LoVo (cell line): ENCODE measurements at places on chromosomes 16 and 17.

DNA sequence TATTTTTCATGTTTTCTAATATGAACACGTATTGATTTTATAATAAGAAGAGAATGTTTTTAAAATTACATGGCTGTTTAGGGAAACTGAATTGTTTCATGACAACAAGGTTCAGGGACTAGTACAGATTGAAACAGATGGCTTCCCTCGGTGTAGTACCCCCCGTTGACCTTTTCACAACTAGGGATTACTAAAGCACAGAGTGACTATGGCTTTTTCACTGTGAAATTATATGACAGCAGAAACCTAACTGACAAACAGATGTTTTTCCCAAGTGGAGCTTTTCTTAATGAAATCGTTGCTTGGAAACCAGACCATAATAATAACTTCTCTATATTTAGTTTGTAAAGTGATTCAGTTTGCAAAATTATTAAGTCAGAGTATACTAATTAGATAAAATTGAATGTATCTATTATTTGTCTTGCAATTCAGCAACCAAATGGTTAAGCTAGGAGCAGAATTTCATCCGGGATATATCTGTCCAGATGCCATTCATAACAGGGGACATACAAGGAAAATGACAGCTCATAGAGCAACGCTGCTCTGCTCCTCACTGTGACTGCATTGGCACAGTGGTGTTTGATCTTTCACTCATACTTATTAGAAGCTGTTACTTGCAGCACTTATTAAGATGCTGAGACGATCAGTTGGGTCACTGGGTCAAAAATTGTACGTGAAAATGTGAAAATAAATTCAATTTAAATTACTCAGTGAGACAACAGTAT, 111.7 kb downstream of the TANGO6 start:
- no peak for DNase-seq

GRCh38 chr17:7380855-7381683, at the start of gene TNK1:
Gene TNK1 (plus strand): TSS chr17:7381089. CDS start chr17:7382927, 1,838 bp downstream.
- DNase-seq: peak; percentile 81

DNA sequence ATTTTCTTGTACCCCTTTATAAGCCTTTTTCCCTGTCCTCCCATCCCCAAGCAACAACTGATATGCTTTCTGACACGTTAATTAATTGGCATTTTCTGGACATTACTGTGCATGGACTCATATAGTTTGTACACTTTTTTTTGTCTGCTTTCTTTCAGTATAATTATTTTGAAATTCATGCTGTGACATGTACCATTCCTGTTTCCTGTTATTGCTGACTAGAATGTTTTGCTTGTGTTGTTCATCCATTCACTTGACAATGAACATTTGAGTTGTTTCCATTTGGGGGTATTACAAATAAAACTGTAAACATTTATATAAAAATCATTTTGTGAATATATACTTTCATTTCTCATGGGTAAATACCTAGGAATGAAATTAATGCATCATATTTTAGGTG, 50.6 kb downstream of the RBBP6 start:
- DNase-seq: no peak

GRCh38 chr16:67883146-67883871, 1.4 kb upstream of the NRN1L start:
- DNase-seq: no peak

DNA sequence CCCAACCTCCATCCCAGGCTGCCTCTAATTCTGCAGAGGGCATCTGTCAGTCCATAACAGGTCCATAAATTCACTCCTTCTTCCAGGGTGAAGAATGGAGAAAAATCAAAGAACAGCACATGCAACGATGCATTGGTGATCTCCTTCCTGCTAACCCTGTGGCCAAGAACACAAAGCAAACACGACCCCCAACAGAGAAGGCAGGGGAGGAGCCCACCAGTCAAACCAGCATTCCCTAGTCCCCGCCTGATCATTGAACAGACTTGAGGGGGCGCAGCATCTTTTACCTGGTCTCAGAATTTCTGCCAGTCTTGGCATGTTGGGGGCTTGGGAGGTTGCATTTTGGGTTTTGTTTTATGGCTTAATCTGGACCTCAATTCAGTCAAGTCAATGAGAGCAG, 476.0 kb downstream of the SLC39A11 start:
- no peak for DNase-seq

- no peak for DNase-seq
Observed at GRCh38 chr17:10651927-10652326, 5.2 kb downstream of the MYH3 start.

DNA sequence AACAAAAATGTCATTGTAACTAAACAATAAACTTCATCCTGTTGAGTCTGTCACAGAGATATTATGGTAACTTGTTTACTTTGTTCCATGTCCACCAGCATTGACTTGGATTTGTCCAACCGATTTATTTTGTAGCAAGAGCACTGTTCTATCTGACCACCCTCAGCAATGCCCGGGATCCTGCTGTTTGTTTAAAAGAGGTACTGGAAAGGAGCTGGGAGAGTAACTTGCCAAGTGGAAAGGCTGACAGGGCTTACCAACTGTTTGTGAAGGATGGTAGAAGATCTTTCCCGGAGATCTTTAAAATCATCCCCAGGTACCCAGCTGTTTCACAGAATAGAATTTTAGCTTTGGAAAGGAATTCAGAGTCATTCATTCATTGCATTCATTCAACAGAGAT, 59.1 kb upstream of the BCAR1 start:
- no peak for DNase-seq

DNA sequence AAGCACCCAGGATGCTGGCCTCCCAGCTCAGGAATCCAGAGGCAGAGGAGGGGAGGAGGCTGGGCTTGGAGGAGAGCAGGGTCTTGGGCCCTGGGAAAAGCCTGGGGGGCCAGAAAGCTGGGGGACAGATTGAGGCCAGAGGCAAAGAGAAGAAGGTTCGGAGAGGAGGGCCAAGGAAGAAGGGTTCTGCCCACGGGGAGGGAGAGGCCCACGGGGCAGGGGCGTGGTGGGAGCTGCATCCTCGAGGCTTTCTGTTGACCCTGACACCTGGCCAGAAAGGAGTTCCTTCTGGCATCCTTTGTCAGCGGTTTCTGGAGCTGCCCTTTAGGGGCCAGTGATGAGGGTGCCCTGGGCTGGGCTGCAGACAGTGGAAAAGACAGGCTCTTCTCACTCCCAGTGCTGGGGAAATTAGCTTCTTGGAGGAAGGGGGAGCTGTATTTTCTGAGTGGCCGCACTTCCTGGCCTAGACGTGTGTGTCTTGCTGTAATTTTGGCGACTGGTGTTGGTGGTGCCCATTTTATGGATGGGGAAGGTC, 308.7 kb downstream of the SEC14L1 start:
- no peak for DNase-seq

- peak; percentile 28 for DNase-seq
Observed at GRCh38 chr17:58352596-58353388, 791 bp upstream of the SUPT4H1 start.

GRCh38 chr16:57807968-57808528, 5.8 kb upstream of the KIFC3 start:
- DNase-seq: peak; percentile 94

DNA sequence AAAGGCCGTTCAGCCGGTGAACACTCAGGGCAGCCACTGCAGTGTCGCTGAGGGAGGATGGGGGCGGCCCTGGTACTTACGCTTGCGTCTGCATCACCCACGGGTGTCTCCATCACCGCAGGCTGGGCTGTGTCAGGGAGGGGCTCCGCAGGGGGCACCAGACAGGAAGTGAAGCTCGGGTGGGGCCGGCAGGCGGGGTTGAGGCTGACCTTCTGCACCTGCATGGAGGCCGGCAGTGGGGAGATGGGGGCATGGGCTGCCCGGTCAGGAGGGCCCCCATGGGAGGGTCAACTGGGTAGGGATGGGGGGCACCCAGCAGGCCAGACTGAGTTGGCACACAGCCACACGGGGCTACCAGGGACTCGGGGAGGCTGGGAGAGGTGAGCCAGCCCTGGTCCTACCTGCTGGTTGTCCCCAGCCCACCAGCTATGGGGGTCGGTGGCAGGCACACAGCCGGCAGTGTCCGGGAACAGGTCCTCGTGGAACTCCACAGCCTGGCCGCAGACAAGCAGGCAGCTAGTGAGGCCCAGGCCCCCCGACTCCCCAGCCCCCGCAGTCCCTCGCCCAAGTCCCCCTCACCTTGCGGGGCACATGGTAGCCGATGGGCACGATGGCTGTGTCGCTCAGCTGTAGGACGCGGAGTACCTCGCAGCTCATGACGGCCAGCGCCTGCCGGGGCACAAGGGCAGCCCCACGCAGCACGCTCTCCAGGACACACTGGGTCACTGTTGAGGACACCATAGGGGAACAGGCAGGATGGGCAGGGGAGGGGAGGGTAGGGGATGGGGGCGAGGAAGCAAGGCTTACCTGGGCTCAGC, 7.2 kb upstream of the VASN start:
- DNase-seq: no peak

- DNase-seq: no peak
Observed at GRCh38 chr17:38687286-38687685, 12.5 kb upstream of the EPOP start.

DNA sequence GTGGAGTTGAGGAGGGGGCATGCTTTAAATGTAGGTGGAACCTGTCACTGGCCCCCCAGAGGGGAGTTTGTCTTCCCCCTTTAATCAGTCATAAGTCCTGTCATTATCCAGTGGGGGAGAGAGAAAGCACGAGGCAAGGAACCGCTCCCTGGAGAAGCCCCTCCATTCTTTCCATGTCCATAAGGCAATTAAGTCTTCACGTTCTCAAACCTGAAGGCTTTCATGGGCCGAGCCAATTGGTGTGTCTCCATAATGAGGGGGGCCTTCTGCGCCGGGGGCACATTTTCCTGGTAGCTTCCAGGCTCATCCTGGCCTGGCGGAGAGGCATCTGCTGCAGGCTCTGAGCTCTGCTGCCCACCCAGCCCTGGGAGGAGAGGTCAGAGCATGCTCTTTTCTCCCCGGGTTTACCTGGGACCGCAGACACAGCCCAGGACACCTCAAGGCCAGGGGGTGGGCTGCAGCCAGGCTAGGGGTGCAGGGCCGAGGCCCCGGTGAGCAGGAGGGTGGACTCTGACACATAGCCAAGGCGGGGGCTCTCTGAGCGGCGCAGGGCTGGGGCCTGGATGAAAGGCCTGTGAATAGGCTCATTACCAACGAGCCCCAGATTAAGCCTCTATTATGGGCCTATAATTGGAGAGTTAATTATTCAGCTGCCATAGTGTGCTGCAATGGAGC, 42.5 kb downstream of the C16orf78 start:
- no peak for DNase-seq

- DNase-seq: no peak
Observed at GRCh38 chr17:73283841-73284282, 22.2 kb upstream of the CPSF4L start.

GRCh38 chr17:7146115-7146514, 31.5 kb upstream of the ASGR2 start:
- no peak for DNase-seq

DNA sequence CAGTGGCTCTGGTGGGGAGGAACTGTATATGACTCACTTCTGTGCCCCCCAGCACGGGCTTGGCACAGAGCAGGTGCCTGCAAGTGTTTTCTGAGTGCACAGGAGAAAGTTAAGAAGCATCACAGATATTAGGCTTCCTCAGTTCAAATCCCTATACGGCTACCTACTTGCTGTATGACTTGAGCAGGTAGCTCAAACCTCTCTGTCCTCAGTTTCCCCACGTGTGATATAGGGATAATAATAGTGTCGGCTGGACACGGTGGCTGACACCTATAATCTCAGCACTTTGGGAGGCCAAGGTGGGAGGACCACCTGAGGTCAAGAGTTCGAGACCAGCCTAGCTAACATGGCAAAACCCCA, 95.7 kb downstream of the C16orf78 start:
- no peak for DNase-seq

DNA sequence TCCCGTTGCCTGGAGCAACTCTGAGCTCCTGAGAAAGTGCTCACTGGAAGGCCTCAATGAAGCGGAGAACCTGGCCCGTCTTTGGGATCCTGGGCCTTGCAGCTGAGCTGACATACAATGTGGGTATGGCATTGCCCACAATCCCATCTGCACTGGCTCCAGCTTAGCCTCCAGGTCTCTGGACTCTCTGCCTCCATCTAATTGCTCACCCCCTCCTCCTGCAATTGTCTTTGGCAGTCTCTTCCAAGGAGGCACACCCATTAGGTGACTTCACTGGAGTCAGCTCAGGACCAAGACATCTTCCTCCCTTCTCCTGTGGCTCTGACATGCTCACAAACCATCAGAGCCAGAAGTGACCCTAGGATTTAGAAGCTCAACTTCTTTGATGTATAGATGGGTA, 1.5 kb downstream of the DLX4 start:
- DNase-seq: no peak

GRCh38 chr16:83835586-83836566, 28.1 kb downstream of the HSBP1 start:
- peak; percentile 22 for DNase-seq

- no peak for DNase-seq
Observed at GRCh38 chr16:46927273-46927672, 43.1 kb downstream of the GPT2 start.

GRCh38 chr16:56549744-56550385, 15.0 kb upstream of the MT4 start:
- no peak for DNase-seq

DNA sequence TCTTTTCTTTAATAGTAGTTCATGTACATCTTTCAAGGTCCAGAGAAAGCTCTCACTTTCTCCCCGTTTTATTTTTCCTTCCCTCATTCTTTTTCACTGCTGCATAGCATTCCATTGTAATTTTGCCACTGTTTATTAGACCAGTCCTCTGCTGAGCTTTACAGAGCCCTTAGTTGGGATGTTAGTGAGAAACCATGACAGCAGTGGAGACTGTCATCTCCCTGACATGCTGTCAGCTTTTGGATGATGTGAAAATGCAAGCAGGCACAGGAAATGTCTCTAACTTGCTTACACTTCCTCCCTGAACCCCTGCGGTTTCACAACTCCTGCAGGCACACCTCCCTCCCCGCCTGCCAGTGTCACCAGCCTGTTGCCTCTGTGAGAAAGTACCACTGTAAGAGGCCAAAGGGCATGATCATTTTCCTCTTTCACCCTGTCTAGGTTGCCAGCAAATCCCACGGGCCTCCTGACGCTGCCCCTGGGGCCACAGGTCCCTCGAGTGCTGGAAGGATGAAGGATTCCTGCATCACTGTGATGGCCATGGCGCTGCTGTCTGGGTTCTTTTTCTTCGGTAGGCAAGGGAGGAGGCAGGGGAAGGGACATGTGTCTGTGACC, at the start of gene ITGAL:
Gene ITGAL (plus strand): TSS at position 415 of the 615 bp plus-strand sequence. CDS start 96 bp downstream, at position 511.
- DNase-seq: no peak

DNA sequence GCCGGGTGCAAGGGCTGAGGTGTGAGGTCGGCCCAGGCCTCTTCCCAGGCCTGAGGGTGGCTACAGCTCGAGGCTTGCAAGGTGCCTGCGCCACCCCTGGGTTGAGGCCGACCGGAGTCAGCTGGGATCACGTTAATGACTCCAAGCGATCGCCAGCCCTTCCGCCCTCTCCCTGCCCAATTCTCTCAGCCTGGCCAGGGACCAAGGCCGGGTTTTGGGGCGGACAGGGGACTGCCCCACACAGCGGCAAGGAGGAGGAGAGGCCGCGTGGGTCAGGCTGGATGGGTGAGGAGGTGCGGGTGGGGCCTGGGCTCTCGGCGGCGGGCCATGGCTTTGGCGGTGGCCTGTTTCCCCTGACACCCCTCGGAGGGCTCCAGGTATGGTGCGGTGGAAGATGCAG, 3.2 kb upstream of the WDR24 start:
- no peak for DNase-seq
